ENCODE measurements at places on chromosomes 6 and 20.

- no peak for DNase-seq
Observed at GRCh38 chr20:63119963-63120807, 95.7 kb downstream of the YTHDF1 start.

GRCh38 chr6:71248306-71248765, 40.3 kb upstream of the OGFRL1 start:
- no peak for DNase-seq

DNA sequence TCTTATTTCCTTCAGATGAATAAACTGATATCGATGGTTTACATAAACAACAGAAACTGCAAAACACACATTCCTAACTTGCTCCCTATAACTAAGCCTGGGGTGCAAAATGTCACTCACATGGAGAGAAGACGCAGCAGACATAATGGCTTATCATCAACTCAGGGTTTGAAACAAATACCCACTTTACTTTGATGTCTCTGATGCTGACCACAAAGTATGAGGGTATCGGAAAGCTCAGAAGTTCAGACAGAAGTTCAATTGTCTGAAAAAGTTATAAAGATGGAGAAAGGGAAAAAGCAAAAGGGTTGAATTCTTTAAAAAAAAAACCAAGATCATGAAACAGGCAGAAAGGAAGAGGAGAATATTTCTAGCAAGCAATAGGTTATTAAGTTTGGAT, 102.7 kb downstream of the FOXC1 start:
- no peak for DNase-seq

DNA sequence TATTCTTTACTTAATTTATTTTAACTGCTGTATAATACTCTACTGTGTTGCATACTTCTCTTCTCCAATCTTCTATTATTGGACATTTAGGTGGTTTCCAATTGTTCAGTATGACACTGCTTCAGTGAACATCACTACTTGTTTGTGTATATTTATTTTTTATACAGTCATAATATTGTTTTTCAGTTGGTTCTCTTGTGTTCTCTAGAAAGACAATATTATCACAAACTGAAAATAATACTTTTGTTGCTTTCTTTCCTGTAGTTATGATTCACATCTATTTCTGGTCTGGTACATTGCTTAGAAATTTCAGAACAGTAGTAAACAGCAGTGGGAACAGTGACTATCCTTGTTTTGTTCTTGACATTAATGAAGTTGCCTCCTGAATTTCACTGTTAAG, 62.8 kb upstream of the GTSF1L start:
- no peak for DNase-seq

GRCh38 chr20:49983848-49984408, 1.1 kb downstream of the SNAI1 start:
- no peak for DNase-seq

DNA sequence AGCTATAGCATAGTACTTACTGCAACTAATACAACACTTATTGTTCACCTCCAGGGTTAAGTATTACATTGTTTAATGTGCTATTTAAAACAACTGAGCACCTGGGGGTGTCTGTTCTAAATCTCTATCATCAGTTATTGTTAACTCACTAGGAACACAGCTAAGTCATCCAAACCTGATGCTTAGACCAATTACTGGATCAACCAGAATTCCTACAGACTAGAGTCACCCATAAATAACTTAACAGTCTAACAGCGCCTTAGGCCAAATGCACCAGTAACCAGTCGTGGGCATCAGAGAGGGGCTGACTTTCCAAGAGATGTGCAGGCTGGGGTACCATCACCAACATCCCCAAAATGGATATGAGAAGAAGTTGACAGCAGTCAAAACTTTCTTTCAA, 110.7 kb downstream of the ADTRP start:
- no peak for DNase-seq

DNA sequence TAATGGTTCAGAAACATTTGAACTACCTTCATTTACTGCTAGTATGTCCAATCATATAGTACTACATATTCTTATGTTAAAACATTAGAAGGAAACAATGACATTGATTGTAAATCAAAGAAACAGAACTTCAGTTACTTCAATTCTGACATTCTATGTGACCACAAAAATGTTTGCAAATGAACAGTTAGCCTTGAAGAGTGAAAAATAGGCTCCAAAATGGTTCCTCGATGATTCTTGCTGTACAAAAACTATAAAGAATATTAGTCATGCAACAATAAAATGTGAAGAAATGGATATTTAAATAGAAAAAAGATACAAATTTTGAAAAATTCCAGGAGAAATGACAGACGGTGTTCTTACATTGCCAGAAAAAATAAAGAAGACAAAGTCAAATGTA, 686.9 kb downstream of the BCKDHB start:
- DNase-seq: no peak

- DNase-seq: no peak
Observed at GRCh38 chr20:16283978-16284377, 289.3 kb downstream of the KIF16B start.

DNA sequence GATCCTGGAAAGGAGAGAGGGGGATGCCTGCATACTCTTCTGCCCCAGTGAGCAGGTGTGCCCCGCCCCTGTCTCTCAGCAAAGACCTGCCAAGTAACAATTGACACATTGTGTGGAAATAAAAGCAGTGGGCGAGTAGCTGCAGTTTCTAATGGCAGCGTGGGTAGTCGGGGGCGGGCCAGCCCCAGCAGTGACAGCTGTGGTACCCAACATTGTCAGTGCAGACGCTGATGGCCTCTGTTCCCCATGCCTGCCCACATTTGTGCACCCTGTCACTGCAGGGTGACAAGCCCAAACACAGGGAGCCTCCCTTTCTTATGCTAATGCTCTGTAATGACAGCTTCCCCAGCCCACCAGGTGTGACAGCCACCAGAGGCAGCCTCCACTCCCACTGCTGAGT, 491.7 kb downstream of the DHX35 start:
- no peak for DNase-seq

GRCh38 chr20:39524371-39524911, 562.3 kb downstream of the DHX35 start:
- no peak for DNase-seq

DNA sequence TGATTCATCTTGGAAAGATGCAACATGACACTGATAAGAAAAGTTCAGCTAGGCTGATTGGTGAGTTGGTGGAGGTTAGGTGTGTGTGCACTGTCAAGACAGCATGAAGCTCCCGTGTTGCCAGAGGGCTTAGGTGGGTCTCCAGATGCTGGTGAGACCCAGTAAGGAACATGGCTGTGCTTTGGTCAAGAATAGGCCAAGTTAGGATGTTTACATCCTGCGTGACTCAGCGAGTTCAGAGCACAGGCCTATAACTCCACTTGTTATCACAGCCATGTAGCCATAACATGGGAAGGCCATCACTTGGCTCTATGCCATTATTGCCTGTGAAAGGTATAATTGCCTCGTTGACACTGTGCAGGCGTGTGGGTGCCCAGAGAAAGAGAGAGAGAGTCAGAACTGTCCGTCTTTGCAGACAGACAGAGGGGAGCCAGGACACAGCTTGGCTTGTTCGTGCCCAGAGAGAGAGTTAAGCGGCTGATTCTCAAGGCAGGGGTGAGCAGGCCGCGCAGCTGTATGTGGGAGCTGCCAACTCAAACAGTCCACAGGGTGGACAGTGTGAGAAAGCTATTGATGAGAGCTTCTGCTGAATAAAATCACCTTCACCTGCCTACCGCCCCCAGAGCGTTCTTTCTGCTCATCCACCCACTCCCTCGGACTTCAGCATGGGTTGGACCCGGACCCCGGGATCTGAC, 43.5 kb downstream of the OR2B6 start:
- DNase-seq: no peak

- no peak for DNase-seq
Observed at GRCh38 chr6:4797587-4797986, 21.4 kb downstream of the CDYL start.

GRCh38 chr20:42419814-42420532, 769.7 kb downstream of the PTPRT start:
- DNase-seq: no peak

GRCh38 chr6:28603891-28604290, 78.2 kb downstream of the GPX5 start:
- DNase-seq: no peak

All from stimulated activated CD4-positive, alpha-beta T cell treated with anti-CD3 and anti-CD28 coated beads, Interleukin-15, amount 100 ng/mL, for 48 hours (primary cell).